ENCODE measurements at places on chromosomes 11 and 22.

- DNase-seq: no peak
Observed at GRCh38 chr11:86510674-86511073, 136.0 kb downstream of the CCDC81 start.

- DNase-seq: no peak
Observed at GRCh38 chr11:35967042-35967441, 23.2 kb downstream of the LDLRAD3 start.

DNA sequence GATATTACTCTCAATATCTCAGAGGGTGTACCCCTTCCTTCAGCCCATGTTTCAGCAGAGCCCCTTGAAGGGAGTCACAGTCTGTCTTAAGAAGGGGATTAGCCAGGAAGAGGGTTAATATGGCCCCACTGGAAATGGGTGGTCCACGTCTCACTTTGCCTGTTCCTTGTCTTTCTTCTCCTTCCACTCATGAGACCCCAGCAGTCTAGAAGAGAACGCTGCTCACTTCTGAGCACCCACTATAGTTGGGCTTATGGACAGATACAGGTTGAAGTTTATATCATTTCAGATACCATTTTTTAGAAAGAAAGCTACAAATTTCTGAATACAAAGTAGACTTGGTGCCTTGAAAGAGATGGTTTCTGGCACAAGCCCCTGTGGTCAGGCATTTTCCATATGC is 139.3 kb upstream of the API5 start:
- no peak for DNase-seq

GRCh38 chr11:6546735-6547134 is 49.7 kb downstream of the DNHD1 start:
- no peak for DNase-seq

GRCh38 chr11:65279741-65280440 is 18.1 kb downstream of the POLA2 start:
- peak; percentile 91 for DNase-seq

DNA sequence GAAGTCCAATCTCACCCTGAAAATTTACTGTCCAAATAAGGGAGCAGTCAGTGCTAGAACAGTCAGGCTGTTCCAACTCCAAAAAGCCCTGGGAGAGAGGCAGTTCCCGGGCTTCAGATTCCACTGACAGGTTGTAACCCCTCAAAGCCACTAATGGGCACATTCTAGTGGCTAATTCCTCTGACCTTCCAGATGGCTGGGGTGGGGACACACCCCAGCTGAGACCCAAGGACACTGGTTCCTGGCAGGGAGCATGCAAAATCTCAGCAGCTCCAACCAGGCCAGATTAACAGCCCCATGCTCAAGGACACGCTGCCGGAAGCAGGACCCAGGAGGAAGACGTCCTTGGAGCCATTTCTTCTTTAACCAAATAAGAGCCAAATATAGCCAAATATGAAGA is 92.7 kb downstream of the RPL27A start:
- DNase-seq: no peak

DNA sequence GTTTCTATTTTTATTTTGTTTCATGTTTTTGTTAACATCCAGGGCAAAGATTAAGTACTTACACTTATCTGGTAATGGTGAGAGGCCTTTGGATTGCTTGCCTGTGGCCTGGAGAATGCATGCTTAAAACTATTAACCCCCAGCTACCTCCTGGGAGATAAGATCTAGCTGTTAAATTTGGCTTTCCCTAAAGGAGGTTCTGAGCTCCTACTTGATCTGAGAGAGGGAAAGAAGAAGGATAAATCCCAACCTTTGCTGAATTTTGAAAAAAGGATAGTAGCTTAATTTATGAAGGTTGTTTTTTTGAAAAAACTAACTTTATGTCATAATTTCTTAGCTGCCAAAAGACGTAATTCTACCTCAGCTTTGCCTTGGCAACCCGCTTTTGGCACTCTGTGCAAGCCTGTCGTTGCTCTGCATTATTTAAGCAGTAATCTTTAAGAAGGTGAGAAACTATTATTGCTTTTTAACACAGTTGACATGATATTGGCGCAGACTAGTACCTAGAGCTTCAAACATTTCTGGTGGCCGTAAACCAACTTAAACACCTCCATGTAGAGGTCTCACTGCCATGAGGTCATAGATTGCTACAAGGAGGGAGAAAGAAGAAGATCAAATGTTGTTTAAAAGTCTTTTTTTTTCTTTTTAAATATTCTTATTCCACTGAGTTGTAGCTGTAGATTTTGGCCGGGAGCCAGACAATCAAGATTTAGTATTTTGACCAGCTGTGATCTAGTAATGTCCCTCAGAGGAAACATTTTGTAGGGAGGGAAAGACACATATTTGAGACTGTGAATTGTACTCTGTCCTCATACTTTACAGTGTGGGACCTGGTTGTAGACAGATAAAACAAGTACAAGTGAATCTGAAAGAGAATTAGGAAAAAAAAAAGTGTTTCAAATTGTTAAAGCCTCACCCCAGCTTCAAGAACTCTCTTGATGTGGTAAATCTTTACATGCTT is 74.4 kb downstream of the WNT11 start:
- no peak for DNase-seq

DNA sequence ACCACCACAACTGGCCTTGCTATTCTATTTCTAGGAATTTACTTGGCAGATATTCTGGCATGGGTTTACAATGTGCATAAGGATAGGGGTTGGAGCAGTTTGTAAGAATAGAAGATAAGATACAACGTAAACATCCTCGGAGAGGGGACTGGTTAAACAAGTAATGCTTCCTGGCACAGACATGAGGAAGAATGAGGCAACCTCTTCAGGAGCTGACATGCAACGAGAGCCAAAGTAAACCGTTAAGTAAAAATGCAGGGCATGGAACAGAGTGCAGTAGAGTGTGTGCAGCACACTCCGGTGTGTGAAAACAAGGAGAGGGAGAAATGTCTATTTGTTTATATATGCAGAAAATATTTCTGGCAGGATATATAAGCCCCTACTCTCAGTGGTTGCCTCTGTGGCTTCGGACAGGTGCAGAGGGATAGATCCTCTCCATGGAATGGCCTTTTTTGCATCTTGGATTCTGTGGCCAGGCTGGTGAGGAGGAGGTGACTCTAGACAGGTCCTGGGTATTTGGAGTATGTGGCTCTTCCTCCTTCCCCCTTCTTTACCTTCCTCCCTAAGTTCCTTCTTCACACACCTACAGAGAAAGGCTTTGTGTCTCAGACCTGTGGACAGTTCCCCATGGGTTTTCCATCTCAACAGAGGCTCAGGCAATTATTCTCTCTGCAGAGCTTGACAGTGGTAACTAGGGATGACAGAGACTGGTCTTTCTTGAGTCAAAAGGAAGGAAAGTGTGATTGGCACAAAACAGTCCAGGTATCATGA is 2.5 kb downstream of the RAB36 start:
- no peak for DNase-seq

DNA sequence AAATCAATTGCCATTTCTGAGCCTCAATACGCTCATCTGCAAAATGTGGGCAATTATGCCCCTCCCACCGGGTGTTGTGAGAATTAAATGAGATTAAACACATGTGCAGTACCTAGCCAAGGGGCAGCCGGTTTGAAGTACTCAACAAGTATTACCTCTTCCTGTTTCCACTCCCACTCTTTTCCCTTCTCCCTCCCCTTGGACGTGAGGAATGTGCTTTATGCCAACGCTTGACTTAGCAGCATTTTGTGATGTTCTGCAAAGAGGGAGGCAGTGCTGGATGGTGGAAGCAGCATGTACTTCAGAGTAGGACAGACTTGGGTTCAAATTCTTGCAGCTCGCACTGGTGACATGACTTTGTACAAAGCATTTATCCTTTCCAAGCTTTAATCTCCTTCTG is 306.0 kb downstream of the BUD13 start:
- DNase-seq: no peak

GRCh38 chr22:49432211-49432896 is 395.3 kb downstream of the BRD1 start:
- no peak for DNase-seq

DNA sequence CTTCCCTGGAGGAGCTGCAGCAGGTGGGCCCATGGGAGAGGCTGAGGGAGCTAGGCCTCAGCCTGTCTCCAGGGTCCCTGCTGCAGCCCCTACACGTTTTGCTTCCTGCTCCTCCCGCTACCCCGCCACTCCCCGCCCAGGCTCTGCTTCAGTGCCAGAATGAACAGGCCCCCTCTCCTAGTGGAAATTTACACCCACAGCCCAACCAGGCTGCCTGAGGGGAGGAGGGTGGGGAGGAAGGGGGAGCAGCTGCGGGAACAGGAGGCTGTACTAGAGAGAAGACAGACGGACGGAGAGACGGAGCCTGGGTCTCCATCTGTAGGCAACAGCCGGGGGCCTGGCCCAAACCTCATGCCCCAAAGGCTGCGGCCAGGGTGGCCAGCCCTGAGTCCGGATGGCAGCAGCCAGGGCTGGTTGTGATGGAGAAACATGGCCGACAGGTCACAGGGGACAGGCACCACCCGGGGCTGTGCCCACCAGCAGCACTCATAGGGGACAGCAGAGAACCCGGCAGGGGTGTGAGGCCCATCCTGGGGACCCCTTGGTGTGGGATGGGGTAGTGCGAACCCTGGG is 20.6 kb downstream of the FLRT1 start:
- DNase-seq: no peak

DNA sequence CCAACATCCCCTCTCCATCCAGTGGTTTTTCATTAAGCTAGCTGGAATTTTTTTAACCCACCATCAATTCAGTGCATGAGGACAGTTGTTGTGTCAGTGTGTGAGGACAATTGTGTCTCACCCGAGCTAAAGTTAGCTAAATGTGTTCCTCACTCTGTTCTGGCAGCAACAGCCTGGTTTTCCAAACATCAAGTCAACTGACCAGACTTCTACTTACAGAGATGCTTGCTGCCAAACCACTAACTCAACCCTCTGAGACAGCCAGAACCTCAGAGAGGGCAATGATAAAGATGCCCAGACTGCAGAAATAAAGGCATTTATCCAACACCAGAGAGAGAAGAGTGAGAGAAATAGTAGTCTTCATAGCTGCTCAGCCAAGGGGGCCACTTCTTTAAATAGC is 6.7 kb downstream of the PAMR1 start:
- no peak for DNase-seq

- DNase-seq: no peak
Observed at GRCh38 chr11:64799623-64800302, 3.3 kb downstream of the MAP4K2 start.

GRCh38 chr11:94417386-94417987 is 16.3 kb upstream of the GPR83 start:
- DNase-seq: peak; percentile 14

- DNase-seq: no peak
Observed at GRCh38 chr11:8058216-8058615, 22.8 kb upstream of the TUB start.

GRCh38 chr11:58934945-58935513 is 4.3 kb upstream of the GLYATL1 start:
- no peak for DNase-seq

DNA sequence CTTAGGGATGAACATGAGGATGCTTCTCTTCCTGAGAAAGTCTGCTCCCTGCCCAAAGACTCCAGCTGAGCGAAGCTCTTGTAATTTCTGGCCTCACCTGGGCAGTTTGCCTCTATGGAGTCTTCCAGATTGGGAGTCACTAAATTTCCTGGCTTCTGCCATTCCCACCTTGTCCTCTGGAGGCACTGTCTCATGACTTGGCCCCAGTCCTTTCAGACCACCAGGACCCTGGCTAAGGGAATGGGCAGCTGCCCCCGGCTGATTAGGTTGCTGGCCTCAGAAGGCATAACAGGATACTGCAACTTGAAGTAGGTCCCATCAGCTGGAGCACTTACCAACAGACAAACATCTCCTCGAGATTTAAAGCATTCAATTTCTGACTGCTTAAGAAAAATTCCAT is 128.1 kb upstream of the SPON1 start:
- no peak for DNase-seq

DNA sequence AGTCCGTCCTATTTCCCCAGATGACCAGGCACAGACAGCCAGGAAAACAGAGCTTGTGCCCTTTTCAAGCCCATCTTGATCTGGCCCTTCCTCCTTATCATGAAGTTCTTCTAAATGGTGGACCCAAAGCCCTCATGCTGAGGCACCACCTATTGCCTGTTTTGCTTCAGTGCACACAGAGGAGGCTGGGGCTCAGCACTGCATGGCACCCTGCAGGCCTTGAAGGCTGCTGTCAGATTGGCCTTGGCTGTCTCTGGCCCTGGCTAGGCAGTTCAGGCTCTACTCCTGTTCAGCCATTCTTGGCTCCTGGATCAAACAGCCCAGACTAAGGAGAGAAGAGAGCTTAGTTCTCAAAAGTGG is 49.2 kb downstream of the OTOG start:
- no peak for DNase-seq

DNA sequence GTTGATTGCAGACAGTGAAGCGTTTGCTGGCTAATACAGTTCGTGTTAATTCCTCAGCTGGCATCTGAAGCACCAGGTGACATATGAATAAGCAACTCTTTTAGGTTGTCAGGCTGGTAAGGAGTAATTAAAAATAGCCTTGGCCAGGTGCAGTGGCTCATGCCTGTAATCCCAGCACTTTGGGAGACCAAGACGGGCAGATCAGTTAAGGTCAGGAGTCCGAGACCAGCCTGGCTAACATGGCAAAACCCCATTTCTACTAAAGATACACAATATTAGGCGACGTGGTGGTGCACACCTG is 74.9 kb downstream of the CECR2 start:
- DNase-seq: no peak

DNA sequence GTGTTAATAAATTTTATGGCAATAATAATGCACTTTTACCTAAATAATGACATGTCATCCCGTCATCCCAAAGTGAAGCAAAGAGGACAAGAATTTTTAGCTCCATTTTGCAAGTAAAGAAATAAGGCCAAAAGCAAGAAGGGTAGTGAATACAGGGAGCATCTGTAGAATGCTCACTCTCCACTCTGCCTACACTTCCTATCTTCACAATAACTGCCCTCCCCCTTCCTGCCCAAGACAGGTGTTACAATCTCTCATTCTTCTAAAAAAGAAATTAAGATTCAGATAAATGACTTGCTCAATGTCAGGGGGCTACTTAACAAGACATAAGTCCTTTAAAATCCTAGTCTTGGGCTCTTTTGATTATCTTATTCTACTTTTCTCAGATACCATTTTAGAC is 8.9 kb downstream of the RDX start:
- DNase-seq: no peak

- no peak for DNase-seq
Observed at GRCh38 chr11:11568651-11569229, 53.1 kb downstream of the GALNT18 start.

DNA sequence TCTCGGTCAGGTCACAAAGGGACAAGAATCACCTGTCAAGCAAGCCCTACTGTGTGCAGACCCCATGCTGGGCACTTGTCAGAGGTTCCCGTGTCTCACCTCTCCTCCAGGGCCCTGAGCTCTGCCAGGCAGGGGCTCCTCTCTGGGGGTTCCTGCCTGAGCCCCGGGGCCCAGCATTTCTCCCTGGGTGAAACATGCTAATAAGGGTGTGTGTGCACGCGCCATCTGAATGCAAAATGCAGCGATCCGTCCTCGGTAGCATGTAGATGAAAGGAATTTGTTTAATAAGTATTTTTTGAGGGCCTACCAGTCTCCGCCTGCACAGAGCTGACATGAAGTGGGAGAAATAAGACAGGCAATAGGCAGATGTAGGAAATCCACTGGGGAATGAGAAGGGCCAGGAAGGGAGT is 5.8 kb downstream of the ELFN2 start:
- DNase-seq: no peak

GRCh38 chr11:119680541-119681360 is 48.2 kb downstream of the NECTIN1 start:
- DNase-seq: no peak

Data from AG04449 (cell line).